NCI-H1092 treated with DMSO at 0.1 percent for 48 hours (cell line): ENCODE measurements at places on chromosomes 4 and X.

GRCh38 chr4:94219402-94219801 is 11.7 kb downstream of the SMARCAD1 start:
- no peak for DNase-seq

DNA sequence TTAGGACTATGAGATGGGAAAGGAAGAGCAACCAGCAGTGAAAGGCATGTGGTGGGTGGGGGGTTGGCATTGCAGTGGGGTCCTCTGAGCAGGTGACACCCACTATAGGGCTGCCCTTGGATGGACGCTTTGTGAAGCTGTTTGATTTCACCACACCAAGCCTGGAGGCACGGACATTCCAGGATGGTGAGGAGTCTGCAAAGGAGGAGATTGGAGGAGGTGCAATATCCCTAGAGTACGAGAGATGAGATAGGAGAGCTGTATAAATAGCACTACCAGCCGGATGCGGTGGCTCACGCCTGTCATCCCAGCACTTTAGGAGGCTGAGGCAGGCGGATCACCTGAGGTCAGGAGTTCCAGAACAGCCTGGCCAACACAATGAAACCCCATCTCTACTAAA is 42.3 kb downstream of the SHOX start:
- no peak for DNase-seq

GRCh38 chr4:78720994-78721677 is 55.0 kb upstream of the BMP2K start:
- no peak for DNase-seq

DNA sequence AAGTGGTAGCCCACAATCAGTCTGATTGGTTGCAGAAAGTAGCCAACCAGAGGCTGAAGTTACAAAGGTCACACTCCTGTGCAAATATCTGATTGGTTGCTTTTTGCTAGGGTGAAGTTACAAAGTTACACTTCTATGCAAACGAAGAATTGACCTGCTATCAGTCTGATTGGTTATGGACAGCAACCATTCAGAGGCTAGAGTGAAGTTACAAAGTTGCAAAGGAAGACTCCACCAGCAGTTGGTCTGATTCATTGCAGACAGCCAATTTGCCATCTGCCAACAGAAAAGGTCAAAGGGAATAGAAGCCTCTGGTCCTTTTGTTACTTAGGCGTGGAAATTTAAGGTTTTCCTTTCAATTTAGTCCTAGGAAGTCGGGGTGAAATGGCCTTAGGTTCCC is 377.7 kb downstream of the PRDM5 start:
- DNase-seq: no peak

DNA sequence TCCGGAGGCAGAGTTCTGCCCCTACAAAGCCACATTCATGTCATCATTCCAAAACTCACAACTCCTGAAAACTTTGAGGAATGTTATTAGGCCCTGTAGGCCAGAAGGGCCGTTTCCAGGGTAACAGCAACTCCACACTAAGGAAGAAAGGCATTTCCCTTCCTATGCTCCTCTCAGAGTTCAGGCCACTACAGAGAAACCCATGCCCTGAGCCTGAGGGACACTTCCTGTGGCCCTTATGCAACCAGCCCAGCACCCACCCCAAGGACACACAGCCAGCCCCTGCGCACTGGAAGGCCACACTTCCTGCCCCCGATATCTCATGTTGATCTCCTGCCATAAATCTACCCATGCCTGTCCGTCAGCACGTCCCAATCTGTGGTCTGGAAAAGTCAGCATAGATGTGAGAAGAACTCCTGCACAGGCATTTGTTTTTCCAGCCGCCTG is 289.3 kb downstream of the BCOR start:
- no peak for DNase-seq

- DNase-seq: peak; percentile 18
These were observed 862 bp upstream of the INPP4B start for GRCh38 chr4:142846729-142847596.

DNA sequence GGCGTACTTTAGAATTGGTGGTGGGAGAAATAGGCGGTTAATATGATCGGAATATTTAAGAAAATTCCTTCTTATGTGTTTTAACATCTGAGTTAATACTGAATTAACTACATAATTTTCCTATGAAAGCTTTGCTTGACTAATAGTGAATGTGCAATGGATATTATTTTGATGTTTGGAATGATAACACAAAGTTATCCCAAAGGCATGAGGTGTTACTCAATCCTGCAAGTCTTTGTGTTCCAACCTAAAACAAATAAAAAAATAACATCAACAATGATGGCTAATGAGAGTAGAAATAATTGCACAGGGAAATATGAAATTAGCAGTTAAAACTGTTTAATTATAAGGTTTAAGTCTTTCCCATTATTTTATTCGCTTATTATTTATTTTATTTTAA is 183.6 kb upstream of the ARSJ start:
- no peak for DNase-seq

DNA sequence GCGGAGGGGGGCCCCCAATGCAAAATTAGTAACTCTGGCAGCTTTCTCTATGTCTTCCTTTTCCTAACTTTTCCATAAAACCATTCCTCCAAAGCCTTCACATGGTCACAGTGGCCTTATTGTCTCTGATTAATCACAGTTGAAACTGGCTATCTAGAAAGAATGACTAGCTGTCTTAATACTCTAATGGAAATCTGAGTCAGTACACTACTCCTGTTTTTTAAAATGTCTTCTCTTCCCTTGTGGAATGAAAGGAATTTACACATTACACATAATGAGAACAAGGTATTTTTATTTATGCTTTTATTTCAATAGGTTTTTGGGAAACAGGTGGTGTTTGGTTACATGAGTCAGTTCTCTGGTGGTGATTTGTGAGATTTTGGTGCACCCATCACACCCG is 66.3 kb upstream of the PUDP start:
- no peak for DNase-seq

- no peak for DNase-seq
These were observed 754.3 kb upstream of the MAGEB2 start for GRCh38 chrX:29461039-29461438.

DNA sequence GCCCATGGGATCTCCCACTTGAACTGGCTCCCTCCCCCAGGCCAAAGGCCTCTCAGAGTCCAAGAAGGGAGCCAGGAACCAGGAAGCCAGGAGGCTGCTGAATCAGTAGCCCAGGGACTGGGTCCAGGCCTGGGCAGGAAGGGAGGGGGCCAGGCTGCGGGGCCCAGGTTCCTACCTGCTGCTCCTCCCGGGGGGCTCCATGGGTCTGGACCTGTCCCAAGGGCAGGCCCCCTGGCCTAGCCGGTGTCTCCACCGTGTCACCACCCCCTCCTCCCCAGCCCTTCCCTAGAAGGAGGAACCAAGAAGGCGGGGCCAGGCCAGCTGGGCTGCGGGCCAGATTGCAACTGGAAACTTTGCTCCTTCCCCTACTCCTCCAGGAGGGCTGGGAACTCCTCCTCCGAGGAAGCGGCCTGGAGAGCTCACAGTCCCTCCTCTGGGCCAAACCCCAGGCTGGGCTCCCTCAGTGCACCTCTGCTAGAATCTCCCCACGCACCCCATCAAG is at the start of gene IQSEC2:
Gene IQSEC2, minus strand, starts transcription at position 264 of the 502 bp plus-strand sequence.
- DNase-seq: no peak

- DNase-seq: peak; percentile 22
These were observed 23.5 kb downstream of the OTC start for GRCh38 chrX:38375891-38376290.

DNA sequence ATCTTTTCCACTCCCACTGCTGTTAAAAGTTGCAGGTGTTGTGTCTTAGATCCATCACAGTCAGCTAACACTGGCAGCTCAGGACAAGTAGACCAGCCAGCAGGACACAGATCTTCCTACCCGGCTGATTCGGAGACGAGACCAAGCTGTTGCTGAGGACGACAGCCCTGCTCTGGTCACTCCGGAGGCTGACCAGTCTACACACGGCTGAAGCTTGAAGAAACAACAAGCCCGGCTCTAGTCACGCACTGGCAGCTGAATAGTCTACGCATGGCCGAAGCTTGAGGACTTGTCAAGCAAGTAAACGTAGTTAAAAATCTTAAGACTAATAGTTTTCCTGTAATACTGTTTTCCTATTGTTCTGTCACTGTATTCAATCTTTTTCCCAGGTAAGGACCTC is 1.8 kb downstream of the ACOX3 start:
- no peak for DNase-seq

DNA sequence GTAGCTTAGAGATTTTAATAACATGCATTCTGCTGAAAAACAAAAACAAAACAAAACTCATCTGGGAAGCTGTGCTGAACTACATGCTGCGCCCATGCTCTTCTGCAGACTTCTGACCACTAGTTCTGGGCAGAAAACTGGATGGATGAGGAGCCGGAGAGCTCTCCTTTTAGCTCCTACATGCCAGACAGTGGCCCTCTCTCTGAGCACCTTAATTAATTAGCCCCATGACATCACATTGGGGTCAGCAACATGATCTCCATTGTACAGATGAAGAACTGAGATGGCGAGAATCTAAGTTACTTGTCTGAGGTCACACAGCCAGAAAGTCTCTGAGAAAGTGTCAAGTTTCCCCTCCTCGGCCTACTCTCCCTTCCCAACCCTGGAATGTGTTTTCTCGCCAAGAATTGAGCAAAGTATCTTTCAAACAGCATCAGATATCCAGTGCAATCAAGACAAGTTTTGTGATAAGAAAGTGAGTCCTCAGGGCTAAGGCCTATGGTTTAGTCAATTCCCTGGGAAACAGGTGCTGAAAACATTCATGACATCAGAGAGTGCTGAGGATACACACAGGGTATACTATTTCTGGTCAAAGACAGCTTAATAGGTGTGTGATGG is 21.6 kb downstream of the SCD5 start:
- no peak for DNase-seq

- no peak for DNase-seq
These were observed 61.8 kb upstream of the SFRP2 start for GRCh38 chr4:153850533-153851280.

GRCh38 chr4:123599920-123600810 is 203.6 kb downstream of the SPRY1 start:
- no peak for DNase-seq

DNA sequence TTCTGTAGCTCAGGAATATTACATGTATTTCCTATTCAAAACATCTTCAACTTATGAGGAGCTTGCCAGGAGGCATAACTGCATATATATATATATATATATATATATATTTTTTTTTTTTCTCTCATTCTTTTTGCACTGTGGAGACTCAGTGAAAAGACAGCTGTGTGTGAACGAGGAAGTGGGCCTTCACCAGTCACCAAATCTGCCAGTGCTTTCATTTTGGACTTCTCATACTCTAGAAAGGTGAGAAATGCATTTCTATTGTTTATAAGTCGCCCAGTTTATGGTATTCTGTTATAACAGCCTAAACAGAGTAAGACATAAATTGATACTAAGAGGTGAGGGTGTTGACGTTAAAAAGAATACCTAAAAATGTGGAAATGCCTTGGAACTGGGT is 710.6 kb downstream of the TRAM1L1 start:
- DNase-seq: no peak

- DNase-seq: no peak
These were observed 22.2 kb downstream of the QDPR start for GRCh38 chr4:17489721-17490120.

DNA sequence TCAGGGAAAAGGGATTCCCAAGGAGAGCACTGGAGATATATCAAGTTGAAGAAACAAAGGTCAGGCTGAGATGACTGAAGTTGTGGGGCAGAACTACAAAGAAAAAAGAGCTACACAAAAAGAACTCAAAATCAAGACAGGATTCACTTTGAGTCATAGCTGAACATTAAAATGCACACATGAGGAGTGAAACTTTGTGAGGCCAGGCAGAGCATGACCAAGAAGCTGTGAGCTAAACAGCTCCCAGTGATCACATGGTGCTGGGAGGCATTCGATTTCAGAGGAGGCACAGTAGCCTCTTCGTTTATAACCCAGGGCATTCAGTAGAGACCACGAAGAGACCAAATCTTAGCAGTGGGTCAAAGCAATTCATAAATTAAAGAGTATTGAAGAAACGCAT is 145.3 kb downstream of the ATRX start:
- DNase-seq: no peak

DNA sequence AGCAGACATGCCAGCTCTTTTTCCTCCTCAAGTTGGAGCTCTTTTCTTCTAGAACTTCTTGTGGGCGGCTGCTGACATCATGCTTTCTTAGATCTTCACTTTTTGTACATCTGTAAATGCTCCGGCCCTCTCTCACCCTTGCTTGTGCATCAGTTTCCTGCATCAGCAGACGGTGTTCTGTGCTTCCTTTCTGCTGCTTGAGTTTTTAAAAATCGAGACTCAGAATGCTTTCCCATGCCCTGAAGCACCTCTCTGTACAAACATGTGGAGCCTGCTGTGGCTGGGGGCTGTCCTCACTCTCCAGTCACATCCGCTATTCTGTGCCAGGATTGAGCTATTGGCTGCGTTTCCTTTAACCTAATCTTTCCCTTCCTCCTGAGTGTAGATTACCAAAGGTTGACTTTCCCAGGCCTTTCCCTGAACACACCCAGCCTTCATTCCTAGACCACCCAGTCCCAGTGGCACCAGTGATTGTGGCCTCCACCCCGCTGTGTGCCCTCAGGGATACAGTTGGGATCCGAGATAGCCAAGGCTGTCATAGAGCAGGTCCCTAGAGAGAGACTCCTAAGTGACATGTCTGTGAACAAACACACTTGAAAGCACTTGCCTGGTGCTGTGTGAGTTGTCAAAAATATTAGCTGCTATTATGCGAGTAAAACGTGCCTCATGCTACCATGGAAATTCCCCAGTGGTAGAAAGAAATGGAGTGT is 41.9 kb downstream of the TNIP2 start:
- peak; percentile 15 for DNase-seq

DNA sequence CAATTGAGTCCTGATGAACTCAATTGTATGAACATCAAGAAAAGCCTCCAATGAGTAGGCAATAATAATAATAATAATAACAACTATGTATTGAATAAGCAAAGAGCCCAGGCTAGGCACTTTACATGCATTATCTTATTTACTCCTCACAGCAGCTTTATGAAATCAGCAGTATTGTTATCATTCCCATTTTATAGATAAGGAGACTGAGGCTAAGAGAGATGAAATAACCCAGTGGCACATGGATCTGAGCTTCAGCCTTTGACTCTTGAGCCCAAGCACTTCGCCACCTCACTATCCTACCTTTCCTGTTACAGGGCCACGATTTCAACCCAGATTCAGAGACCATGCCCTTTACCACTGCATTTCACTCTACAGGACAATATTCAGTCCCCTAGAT is 3.2 kb downstream of the RAB33A start:
- DNase-seq: no peak

DNA sequence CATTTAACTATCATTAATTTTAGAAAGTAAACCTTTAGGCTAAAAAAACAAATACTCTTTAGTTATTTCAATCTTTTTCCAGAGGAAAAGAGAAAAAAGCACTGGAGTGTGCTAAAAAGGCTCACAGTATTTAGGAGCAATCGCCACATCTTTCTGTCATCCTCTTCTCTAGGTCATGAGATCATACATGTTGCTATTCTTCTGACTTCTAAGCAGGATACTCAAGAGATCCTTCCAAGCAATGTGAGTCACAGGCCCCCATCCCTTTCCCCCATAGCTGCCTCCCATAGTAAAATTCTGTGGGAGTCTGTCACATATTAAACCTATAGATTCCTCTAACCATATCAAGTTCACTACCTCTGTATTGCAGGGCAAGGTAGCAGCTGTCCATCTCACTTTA is 7.7 kb downstream of the EDNRA start:
- no peak for DNase-seq
